ENCODE measurements at places on chromosomes 6 and 20.

DNA sequence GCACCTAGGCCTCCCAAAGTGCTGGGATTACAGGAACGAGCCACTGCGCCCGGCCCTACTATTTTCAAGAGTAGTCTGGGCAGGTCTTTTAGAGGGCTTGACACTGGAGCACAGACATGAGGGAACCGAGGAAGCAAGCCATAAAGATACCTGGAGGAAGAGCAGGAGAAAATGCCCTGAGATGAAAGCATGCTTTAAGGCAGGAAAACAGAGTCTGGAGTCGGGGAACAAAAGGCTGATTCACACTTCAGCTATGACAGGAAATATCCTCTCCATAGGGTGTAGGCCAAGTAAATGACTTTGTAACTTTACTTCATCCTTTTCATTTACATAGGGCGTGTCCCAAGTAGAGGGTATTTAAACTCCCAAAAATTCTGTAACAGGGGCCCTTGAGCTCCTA lies 4.3 kb upstream of the SERINC3 start:
- DNase-seq, result no peak

GRCh38 chr20:21901470-21902275 lies 196.2 kb downstream of the PAX1 start:
- DNase-seq, result no peak

GRCh38 chr20:15594158-15594695 lies 979.0 kb downstream of the KIF16B start:
- no peak for DNase-seq

DNA sequence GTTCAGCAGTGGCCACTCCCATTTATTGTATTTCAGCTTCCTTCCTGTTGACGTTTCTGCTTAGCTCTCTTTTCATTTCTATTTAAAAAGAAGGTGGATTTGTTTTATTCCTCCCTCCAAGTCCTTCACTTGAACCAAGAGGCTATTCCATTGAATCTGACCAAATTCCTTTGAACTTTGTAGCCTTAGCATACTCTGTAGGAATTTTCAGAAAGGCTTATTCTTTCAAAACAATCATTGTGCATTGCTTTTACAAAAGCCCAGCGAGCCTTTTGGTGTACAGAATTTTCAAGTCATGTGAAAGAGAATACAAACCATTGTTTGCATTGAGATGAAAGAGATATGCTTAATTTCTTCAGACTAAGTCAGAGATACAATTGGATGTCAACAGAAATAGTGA lies 151.0 kb upstream of the INSM1 start:
- no peak for DNase-seq

- no peak for DNase-seq
Observed at GRCh38 chr6:41577356-41578216, 31.4 kb downstream of the FOXP4 start.

GRCh38 chr20:43442282-43442880 lies 15.3 kb upstream of the SRSF6 start:
- no peak for DNase-seq

DNA sequence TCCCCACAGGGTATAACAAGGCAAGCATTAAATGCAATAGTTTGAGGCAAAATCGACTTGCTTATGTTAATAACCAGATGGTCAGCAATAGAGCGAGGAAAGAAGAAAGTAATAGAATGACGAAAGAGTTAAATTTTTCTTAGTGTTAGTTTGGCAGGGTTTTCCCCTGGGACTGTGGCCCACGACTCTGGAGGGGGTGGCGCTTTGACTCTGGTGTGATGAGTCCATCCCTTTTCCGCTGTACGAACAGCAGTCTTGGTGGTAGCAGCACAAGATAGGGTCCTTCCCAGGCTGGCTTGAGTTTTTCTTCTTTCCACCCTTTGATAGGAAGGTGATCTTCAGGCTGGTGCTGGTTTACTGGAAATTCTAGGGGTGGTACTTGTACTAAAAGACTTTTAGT lies 69.2 kb upstream of the GMDS start:
- no peak for DNase-seq
